CD4-positive, alpha-beta T cell treated with Interleukin-15 for 1 hour (primary cell): ENCODE measurements at places on chromosomes 11 and 22.

GRCh38 chr11:7278314-7278917, 26.7 kb downstream of the SYT9 start:
- DNase-seq: no peak

DNA sequence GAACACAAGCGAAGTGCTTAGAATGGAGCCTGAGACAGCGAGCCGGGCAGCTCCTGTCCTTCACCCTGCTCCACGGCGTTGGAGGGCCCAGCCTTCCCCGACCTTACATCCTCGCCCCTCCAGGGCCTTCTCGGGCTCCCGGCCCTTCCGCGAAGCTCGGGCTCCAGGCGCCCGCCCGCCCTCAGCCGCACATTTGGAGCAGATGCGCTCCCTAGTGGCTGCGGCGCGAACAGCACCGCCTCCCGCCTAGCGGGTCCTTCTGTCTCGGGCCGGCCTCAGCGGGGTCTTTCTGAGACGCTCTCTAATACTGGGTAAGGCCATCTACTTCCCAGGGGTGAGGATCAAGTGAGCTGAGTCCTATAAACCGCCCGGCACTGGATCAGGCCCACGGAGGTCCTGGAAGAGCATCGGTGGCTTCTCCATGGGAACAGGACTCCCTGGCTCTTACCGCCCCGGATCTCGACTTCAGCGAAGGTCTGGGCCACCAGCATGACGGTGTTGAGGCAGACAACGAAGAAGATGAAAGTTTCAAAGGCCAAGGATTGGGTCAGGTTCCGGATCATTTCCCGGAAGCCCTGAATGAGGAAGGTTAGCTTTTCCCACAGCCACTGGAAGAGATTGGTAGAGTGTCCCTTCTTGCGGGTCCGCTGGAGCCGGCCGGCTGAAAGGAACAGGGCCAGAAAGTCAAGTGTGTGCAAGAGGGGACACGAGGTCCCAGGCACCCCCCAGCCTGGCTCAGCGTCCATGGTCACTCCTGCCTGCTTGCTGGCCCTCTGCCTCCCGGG, 3.7 kb downstream of the CATSPER1 start:
- DNase-seq: peak; percentile 60

GRCh38 chr11:22432291-22433093, 94.3 kb downstream of the SLC17A6 start:
- no peak for DNase-seq

GRCh38 chr22:22387386-22387736, 121.2 kb downstream of the ZNF280B start:
- DNase-seq: no peak

- no peak for DNase-seq
These were observed 30.4 kb upstream of the CRTAM start for GRCh38 chr11:122807731-122808477.

DNA sequence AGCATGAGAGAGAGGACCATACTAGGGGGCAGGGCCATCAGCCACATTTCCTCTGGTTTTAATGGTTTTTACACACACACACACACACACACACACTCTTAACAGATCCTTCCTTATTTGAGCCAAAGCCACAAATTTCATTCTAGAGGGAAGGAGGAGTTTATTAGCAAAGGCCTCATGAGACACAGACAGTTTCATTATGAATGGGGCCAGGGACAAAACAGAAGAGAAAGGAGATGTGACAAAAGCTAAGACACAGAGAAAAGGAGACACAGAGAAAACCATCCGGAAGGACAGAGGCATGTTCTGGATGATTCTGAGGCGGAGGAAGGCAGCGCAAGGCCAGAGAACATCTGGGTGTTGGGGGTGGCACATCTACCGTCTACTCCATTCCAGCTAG, 32.2 kb upstream of the ARFGAP3 start:
- peak; percentile 30 for DNase-seq

- DNase-seq: no peak
These were observed at the start of gene KCNC1 for GRCh38 chr11:17734418-17734911. TSS of gene KCNC1 (plus strand) at chr11:17734781. CDS start at chr11:17736003, 1,222 bp downstream.

DNA sequence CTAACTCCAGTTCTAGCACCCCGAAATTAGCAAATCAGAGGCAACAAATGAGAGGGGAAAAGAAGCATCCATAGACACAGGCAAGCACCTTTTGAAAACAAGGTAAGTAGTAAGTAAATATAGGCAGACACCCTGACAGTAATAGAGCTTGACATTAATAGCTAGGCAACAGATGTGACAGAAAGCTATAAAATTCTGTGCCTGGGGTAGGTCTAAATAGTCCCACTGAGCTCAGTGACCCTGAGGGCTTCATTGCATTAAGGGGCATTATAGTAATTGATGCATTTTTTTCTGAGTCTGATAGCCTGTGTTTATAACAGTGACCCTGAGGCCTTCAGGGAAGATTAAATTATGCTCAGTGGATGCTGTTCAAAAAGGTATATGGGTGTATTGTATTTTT, 197.1 kb downstream of the HIPK3 start:
- DNase-seq: no peak

DNA sequence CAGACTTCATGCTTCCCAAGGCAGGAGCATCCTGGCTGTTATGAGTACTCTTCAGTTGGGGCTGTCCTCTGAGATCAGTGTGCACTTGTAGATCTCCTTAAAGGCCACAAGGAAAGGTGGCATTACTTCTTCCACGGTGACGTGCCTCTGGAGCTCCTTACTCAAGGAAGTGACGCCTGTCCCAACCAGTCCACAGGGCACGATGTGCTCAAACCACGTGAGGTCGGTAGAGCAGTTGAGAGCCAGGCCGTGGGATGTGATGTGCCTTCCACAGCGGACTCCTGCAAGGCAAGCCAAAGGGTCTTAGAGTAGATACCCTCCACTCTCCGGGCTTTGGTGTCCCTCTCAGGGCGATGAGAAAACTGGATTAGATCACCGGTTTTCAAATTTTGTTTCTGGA, 1.4 kb downstream of the LIPT2 start:
- no peak for DNase-seq

GRCh38 chr22:41544671-41545476, 604 bp upstream of the POLR3H start:
- DNase-seq: no peak

DNA sequence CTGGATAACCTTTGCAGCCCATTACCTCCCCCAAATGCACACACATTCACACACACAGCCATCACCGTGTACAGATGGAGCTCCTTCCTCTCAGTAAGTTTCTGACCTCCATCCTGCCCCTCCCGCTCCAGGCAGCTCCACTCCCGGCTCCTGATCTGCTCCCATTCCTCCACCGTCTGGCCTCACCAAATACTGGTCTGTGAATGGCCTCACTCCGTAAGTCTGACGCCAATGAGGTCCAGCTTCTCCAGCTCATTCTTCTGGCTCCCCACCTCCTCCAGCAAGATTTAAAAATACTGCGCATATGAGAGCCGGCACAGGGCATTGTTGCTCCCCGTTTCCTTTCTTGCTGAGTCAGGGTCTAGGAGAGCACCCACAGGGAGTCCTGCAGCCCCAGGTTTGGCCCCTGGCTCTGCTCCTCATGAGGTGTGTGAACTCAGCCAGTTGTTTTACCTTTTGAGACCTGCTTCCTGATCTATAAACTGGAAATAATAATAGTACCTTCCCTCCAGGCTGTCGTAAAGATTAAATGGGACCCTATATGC, 14.0 kb upstream of the TUB start:
- no peak for DNase-seq

DNA sequence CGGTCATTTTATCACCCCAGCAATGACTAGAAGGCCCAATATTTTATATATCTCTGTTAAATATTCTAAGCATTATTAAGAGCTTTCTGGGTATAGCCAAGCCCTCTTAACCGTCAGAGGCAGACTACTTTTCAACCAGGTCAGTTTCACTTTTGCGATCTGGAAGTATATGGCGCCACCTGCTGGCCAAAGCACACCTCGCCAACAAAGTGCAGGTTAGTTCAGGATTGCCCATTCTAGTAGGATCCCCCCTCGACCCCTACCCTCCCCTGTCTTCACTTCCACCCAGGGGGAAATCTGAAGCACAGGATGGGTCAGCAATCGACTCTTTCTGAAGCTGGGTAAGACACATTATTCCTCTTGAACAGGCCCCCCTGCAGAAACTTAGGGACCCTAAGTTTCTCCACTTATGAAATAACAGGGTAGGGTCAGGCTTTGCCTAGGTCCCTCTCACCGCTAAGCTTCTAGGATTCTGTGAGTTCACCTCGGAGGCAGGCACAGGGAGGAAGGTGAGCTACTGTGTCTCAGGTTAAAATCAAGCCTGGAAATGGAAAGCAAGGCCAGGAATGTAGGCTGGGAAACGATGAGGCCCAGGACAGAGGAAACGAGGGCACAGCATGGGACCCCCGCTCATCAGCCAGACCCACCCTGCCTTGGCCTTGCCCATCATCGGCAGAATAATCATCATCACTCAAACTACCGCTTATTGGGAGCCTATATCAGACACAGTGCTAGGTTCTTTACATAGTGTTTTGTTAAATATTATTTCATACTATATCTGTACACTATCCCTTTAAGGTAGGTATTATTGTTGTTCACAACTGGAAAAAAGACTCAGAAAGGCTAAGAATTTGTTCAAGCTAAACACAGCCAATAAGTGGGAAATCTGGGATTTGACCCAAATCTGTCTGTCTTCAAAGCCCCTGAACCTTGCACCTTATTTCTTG, 35.6 kb downstream of the KCNJ1 start:
- peak; percentile 83 for DNase-seq
